T-helper 1 cell (primary cell): ENCODE measurements at places on chromosomes 12 and 14.

DNA sequence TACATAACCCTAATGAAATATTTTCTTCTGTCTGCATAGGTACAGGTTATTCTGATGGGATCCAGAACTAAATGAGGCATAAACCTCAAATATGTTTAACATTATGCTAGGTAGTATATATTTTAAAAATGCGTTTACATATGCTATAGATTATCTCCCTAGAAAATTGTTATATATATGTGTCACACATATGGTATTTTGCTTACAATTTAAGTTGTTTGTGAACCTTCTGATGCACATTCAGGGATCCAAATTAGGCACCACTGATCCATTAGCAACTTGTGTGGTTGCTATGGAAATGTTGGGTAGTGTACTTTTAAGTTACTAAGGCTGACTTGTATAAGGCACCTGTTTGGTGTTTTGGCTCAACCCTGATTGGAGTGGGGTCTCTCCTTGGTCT, 456.7 kb downstream of the AEBP2 start:
- DNase-seq, result no peak

DNA sequence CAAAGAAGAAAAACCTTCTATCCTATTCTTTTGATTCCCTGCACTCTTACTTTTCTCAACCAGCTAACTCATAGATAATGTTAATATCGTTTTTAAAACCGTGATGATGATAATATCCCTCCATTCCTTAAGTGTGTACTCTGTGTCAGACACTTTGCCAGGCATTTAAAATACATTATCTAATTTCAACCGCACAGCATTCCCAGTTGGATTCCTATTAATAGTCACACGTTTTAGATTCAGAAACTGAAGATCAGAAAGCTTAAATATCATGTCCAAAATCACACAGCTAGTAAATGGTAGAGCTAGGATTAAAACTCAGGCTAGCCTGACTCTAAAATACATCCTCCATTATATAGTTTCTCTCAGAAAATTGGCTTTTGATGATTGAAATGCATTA, 366.0 kb downstream of the NELL2 start:
- no peak for DNase-seq

GRCh38 chr12:132500142-132500855, 10.3 kb downstream of the FBRSL1 start:
- DNase-seq, result no peak

GRCh38 chr14:92316937-92317336, 6.0 kb upstream of the SLC24A4 start:
- DNase-seq, result no peak

GRCh38 chr14:45610318-45610717, 357.3 kb upstream of the MIS18BP1 start:
- no peak for DNase-seq

- DNase-seq, result no peak
Observed at GRCh38 chr12:79358716-79359300, 332.0 kb downstream of the PAWR start.

GRCh38 chr12:3295646-3296408, 195.2 kb upstream of the PRMT8 start:
- DNase-seq, result no peak
